ENCODE measurements at places on chromosomes 3 and 15.

DNA sequence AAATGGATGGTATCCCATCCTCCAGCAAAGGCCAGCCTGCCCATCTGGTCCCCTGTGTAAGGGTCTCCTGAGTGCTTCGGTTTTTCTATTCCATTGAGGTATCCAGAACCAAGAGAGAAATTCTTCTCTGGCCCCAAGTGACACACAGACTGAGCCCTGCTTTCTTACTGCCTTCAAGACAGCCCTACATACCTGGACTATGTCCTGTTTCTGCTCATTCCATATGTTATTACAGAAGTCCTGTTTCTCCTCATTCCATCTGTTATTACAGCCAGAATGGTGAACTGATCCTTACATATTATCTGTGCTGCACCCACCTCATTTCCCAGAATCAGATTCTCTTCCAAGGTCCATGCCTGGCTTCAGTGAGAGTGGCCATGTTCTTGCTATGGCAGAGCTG lies 115.2 kb downstream of the DCLK3 start:
- DNase-seq = no peak

- peak; percentile 68 for DNase-seq
Observed at GRCh38 chr15:71443538-71443937, 328.3 kb downstream of the THSD4 start.

- peak; percentile 38 for DNase-seq
Observed at GRCh38 chr3:179921500-179921899, 115.2 kb downstream of the PEX5L start.

GRCh38 chr15:94239474-94239873 lies 8.1 kb downstream of the MCTP2 start:
- DNase-seq = no peak

DNA sequence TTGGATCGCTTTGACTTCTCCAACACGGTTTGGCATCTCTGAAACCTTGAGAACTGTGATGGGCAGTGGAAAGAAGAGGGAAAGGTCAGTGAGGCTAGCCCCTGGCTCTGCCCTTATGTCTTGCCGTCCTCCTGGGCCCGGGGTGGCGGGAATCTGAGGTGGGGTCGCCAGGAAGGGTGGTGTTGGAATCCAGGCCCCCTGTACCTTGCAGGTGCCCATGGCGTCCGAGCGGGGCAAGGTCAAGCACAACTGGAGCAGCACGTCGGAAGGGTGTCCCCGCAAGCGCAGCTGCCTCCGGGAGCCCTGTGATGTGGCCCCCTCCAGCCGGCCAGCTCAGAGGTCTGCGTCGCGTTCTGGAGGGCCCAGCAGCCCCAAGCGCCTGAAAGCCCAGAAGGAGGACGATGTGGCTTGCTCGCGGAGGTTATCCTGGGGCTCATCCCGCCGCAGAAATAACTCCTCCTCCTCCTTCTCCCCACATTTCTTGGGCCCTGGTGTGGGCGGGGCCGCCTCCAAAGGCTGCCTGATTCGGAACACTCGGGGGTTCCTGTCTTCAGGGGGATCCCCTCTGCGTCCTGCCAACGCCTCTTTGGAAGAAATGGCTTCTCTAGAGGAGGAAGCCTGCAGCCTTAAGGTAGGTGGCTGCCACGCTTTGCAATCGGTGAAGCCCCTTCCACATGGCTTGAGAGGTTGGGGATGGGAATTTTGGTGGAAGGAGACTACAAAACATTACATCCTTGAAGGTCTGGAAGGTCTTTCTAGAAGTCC lies 907 bp downstream of the TATDN2 start:
- DNase-seq = peak; percentile 18

DNA sequence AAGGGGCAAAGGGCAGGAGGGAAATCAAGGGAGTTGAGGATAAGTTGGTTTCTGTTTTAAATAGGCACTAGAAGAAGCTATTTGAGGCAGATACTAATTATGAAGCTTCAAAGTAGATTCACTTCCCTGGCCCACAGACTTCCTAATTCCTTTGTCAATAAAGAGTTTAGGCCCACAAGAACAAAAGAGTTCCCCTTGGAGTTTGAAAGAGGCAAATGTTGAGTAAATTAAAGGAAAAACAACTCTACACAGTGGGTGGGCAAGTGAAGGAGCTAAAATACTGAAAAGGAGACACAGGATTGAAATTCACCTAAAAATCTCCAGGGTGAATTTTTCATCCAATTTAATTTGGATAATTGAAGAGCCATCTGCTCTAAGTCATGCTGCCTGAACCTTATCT lies 411.7 kb upstream of the RORA start:
- no peak for DNase-seq

- DNase-seq = peak; percentile 68
Observed at GRCh38 chr15:43769584-43770228, 7.1 kb downstream of the ELL3 start.

- no peak for DNase-seq
Observed at GRCh38 chr3:27213450-27213849, 155.7 kb downstream of the NEK10 start.

DNA sequence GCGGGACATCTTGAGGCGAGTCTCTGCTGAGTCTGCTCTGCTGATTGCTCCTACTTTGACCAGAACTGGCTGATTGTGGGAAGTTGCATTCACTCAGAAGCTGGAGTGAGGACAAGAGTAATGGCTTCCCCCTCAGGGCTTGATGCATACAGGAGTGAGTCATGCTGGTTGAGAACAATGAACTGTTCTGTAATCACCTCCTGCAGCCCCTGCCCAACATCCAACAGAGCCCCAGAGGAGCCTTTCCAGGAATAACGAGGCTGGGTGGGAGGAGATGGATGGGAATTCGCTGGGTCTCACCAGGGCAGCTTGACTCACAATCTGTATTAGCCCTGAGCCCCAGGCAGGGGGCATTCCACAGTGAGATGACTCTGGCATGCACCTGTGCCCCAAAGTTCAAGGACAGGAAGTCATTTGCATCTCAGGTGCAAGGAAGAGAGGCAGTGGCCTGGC lies 85.0 kb downstream of the RAB11A start:
- peak; percentile 95 for DNase-seq

DNA sequence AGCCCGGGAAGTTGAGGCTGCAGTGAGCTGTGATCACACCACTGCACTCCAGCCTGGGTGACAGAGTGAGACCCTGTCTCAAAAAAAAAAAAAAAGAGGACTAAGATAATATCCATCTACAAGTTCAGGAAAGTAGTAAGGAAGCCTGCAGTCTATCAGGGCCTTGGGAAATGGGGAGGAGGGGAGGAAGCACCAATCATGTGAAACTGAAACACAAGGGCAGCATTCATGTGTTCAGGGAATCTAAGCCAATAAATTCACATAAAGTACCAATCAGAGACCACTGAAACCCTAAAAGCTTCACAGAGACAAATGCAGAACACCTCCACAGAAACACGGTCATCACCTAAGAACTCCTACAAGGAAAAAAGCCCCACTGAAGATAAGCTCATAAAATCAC lies 22.9 kb upstream of the HHATL start:
- no peak for DNase-seq

DNA sequence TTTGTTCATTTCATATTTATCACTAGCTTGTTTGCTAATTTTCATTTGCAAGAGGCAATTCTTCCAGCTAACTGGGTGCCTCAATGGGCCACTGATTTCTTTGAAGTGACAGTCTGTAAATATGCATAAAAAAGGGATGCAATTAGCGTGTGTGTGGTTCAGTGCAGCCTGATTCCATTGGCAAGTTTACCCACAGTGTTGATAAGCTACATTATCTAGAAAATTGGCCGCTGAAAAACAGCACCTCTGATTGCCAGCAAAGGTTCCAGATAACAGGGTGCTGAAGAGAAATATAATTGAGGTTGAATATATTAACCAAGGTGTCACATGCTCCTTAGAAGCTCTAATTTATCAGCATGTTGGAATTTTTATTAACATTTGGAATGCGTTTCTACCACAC lies 76.9 kb downstream of the SAMMSON start:
- no peak for DNase-seq

- DNase-seq = no peak
Observed at GRCh38 chr3:73664389-73664788, 39.6 kb upstream of the PDZRN3 start.

DNA sequence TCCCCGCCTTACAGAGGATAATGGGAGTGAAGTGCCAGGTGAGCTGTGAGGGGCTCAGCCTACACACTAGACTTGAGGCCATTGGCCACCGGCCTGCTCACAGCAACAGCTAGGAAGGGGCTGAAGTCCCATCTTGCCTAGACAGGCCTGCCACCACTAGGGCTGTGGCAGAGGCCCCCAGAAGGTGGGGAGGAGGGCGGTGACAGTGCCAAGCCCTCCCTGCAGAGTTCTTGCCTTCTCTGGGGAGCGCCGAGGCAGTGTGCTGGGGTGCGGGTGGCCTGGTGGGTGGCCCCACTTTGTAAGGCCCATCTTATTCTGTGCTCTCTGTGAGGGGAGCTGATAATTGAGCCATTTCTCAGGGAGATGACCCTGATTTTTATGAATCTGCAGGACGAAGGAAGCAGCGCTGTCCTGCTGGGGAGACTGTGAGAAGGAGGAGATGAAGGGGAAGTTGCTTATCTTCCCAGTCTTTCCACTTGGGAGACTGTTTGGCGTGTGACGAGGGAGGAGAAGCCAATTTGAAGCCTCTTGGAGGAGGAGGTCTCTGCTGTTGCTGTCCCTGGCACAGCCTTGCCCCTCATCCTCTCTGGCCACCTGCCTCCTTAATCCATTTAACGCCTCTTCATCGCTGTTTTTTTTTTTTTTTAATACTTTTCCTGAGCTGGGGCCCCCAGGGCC lies 104.3 kb downstream of the LINGO1 start:
- no peak for DNase-seq

GRCh38 chr15:39629906-39630305 lies 49.0 kb downstream of the THBS1 start:
- no peak for DNase-seq

- DNase-seq = peak; percentile 20
Observed at GRCh38 chr3:15899388-15899787, 101.6 kb upstream of the ANKRD28 start.

- no peak for DNase-seq
Observed at GRCh38 chr3:181683563-181683962, 28.2 kb upstream of the SOX2 start.

DNA sequence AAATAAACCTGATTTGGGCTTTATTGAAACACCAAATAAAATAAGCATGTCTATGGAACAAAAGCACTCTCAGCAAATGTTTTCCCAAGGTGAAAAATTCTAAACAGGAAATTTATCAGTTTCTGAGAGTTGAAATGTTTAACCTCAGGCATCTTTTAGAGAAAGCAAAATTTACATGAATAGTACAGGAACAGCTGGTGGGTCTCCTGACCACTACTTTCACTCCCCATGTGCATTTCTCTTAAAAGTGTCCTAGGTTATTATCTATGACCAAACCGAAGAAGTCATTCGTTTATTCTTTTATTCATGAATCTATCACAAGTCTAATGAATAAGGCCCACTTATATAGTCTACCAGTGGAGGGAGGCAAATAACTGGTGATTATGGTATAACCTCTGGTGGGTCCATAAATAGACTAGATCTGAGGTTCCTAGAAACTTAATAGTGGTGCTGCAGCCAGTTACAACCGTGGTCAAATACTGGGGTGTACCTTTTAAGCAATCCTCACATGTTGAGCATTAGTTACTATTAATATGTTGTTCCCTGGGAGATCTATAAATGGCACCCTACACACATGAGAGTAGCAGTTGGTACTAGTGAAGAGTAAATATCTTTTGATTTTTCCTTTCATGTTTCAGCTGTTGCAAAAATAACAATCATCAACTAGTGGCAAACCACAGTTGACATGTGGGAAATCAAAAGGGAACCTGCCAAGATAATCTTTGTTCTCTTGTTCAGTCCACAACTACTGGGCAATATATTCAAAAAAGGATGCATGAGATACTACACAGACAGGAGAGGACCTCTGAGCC lies 169.3 kb upstream of the STAC start:
- no peak for DNase-seq

- DNase-seq = peak; percentile 75
Observed at GRCh38 chr15:71752604-71753289, 57.6 kb upstream of the NR2E3 start.

DNA sequence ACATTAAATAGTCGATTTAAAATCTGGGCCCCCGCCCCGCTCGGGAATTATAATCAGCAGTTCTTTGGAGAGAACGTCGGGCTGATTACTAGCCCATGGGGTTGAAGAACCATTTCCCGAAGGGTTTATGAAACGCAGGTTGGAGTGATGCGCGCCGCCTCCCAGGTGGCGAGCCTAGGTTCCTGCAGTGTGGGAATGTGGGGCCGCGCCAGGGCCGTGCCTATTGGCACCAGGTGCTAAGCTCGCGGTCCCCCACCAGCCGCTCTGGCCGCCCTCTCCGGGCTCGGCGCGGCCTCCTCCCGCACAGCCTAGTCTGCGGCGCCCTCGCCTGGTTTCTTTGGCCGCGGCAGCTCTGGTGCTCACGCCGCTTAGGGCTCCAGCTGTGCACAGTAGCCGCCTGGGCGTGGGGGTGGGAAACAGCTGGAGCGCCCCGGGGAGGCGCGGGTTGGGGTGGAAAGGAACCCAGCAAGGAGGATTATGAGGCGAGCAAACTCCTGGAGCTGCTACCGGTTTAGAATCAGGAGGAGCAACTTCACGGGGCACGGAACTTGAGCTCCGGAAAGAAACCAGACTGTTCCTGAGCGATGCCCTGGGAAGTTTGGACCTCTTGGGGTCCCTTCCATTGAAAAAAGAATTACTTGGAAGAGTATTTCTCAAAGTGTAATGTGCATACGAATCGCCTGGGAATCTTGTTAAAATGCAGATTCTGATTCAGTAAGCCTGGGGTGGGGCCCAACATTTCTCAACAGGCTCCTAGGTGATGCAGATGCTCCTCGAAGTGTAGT lies 5.6 kb upstream of the MECOM start:
- peak; percentile 86 for DNase-seq

GRCh38 chr3:87298111-87298718 lies 21.8 kb upstream of the POU1F1 start:
- peak; percentile 33 for DNase-seq

GRCh38 chr15:65323071-65323511 lies 18.6 kb downstream of the RNU5B-1 start:
- no peak for DNase-seq

GRCh38 chr3:135803028-135803692 lies 162.4 kb upstream of the PPP2R3A start:
- no peak for DNase-seq

DNA sequence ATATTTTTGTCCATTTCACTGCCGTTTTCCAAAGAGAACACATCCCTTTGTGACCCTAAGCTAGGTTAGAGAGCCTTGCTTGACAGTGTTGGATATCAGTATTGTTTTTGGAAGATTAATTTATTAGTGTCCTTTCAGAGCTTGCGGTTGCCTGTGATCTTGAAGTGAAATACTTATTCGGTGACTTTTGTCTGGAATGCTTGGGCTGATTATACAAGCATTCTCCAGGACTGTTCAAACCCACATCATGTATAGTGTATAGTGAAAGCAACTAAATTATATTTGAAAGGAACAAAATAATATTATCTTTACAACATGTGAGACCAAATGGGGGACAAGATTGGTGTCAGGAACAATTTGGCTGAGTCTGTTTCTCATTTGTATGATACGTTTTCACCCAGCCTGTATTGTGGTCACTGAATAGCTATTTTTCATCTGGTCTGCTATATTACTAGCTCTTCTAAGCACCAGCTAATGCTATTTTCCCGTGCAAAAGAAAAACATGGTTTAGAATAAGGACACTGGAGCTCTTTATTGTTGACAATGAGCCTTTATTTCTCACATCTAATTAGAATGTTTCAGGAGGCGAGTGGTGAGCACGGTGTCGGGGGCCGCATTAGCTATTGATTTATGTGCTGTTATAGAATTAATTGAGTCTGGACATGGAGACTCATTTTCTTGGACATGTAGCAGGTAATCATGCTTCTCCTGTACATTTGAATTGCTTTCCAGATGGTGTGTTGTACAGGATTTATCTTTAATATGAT lies 158.1 kb downstream of the APBA2 start:
- DNase-seq = no peak

GRCh38 chr15:29665444-29666003 lies 156.7 kb downstream of the TJP1 start:
- DNase-seq = no peak
